ENCODE measurements at places on chromosomes 4 and X.

GRCh38 chrX:153829799-153830639 is at the start of gene PDZD4:
TSS of gene PDZD4 (minus strand) at chrX:153830544. CDS start at chrX:153830298, 246 bp downstream.
- no peak for DNase-seq

DNA sequence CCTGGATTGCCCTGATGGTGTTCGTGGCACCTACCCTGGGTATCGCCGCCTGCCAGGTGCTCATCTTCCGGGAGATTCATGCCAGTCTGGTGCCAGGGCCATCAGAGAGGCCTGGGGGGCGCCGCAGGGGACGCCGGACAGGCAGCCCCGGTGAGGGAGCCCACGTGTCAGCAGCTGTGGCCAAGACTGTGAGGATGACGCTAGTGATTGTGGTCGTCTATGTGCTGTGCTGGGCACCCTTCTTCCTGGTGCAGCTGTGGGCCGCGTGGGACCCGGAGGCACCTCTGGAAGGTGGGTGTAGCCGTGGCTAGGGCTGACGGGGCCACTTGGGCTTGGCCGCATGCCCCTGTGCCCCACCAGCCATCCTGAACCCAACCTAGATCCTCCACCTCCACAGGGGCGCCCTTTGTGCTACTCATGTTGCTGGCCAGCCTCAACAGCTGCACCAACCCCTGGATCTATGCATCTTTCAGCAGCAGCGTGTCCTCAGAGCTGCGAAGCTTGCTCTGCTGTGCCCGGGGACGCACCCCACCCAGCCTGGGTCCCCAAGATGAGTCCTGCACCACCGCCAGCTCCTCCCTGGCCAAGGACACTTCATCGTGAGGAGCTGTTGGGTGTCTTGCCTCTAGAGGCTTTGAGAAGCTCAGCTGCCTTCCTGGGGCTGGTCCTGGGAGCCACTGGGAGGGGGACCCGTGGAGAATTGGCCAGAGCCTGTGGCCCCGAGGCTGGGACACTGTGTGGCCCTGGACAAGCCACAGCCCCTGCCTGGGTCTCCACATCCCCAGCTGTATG is 1.8 kb downstream of the AVPR2 start:
- no peak for DNase-seq

GRCh38 chr4:168737806-168738172 is 240.9 kb downstream of the PALLD start:
- no peak for DNase-seq

DNA sequence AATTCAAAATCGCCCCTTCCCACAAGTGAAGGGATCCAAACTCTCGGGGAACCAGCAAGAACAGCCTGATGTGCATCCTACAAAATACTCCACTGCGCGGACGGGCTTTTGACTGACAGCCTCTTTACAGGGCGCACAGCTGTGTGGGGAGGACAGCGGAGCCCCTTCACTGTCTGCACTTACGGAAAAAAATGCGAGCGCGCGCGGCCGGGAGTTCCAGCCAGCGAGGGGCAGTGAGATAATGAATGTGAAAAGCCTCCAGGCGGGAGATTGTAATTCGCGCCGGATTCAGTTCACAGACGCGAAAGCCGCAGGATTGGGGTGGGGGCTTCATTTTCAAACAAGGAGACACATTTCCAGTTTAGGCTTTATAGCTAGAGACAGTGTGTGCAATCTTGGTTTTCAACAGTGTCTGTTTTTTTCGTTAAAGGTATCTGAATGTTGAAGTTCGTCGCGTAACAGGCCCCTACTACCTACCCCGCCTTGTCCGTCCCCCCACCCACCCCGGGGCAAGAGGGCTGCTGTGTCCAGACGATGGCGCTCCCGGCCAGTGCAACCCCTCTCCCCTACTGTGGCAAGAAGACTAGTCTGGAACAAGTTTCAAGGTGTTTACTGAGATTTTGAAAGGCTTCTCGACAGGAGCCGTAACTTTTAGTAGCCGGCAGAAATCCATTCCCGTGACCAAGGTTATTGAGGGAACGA is 1.7 kb upstream of the GPR50 start:
- no peak for DNase-seq

GRCh38 chr4:158538176-158538575 is 16.5 kb downstream of the RXFP1 start:
- no peak for DNase-seq

GRCh38 chr4:97868097-97868496 is 275.2 kb downstream of the STPG2 start:
- DNase-seq, result no peak

DNA sequence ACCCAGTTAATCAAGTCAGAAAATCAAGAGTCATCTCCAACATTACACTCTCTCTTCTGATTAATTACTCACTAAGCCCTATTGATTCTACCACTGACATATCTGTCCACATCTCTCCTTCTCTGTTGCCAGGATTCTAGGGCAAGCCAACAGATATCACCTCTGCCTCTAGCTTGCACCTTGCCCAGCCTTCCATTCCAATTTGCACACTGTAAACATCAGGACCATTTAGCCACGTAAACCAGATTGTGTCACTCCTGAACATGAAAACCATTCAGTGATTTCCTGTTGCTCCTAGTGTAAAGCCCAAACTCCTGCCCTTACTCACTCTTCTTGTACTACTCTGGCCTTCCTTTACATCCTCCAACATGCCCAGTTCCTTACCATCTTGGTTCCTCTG is 68.0 kb upstream of the PLS3 start:
- DNase-seq, result no peak

DNA sequence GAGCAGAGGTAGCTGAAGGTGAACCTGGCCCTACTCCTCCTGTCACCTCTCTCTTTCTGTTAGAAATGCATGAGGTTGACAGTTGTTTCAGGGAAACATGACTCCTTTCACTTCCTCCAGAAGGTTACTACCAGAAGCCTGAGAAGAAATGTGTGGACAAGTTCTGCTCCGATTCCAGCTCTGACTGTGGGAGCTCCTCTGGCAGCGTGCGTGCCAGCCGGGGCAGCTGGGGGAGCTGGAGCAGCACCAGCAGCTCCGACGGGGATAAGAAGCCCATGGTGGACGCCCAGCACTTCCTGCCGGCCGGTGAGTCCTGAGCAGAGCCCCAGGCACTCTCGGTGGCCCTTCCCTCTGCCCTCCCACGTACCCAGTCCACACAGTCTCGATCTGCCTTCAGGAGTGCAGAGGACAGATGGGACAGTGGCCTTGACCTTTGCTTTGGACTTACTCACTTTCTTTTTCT is 61.3 kb upstream of the TLR2 start:
- DNase-seq, result no peak

GRCh38 chrX:22758807-22759481 is 240.8 kb upstream of the DDX53 start:
- DNase-seq, result no peak

DNA sequence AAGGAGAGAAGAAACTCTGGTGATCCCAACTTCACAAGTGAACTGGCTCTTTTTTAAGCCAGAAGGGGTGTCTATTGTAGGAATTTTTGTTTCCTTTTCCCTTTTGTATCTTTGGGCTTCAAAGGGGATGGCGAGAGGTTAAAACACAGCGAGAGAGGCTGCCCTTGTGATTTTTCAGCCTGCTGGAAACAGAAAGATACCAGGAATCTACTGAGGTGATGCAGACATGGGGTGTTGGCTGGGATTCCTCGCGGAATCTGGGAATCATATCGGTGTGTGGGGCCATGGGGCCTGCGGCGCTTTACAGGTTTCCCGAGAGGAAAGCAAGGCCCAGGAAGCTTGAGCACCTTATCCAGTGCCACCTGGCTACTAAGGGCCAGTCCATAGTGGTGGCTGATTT is 99.4 kb upstream of the STX18 start:
- no peak for DNase-seq

- DNase-seq, result no peak
Measured at GRCh38 chrX:12685541-12685940, 105.7 kb upstream of the PRPS2 start.

DNA sequence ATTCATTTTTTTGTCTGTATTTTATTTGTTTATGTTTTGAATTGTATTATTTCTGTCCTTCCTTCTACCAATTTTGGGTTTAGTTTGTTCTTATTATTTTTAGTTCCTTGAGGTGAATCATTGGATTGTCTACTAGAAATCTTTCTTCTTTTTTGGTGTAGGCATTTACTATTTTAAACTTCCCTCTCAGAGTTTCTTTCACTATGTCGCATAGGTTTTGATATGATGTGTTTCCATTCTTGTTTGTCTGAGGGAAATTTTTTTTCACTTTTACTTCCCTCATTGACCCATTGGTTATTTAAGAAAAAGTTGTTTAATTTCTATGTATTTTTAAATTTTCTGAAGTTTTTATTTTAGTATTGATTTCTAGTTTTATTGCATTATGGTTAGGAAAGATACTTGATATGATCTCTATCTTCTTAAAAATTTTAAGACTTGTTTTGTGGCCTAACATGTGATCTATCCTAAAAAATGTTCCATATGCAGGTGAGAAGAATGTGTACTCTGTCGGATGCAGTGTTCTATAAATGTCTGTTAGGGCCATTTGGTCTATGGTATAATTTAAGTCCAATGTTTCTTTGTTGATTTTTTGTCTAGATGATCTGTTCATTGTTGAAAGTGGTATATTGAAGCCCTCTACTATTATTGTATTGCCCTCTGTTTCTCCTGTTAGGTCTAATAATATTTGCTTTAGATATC is 68.8 kb downstream of the IL15 start:
- DNase-seq, result peak; percentile 2

GRCh38 chr4:52628543-52628942 is 30.6 kb downstream of the USP46 start:
- DNase-seq, result no peak

GRCh38 chrX:139825618-139826017 is 107.2 kb downstream of the ATP11C start:
- no peak for DNase-seq

- DNase-seq, result no peak
Measured at GRCh38 chrX:39985071-39985470, 112.7 kb downstream of the BCOR start.

- DNase-seq, result no peak
Measured at GRCh38 chr4:121765971-121766538, 1.1 kb upstream of the SMIM43 start.

DNA sequence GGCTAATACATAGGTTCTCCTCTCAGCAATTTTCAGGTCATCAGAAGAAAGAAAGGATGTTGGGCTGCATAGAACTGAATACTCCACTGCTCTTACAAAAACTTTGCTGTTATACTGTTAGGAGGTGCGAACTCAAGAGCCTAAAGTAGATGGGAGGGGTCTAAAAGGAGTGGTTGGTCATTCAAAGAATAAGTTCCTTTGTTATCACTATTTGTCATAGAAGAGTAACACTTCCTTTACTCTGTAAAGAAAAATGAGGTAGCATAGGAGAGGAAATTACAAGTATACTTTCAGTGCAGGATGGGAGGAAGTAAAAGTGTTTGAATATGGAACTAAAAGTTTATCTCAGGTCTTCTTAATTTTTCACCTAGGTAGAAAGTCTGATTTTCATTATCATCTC is 61.5 kb downstream of the CCNI start:
- no peak for DNase-seq

DNA sequence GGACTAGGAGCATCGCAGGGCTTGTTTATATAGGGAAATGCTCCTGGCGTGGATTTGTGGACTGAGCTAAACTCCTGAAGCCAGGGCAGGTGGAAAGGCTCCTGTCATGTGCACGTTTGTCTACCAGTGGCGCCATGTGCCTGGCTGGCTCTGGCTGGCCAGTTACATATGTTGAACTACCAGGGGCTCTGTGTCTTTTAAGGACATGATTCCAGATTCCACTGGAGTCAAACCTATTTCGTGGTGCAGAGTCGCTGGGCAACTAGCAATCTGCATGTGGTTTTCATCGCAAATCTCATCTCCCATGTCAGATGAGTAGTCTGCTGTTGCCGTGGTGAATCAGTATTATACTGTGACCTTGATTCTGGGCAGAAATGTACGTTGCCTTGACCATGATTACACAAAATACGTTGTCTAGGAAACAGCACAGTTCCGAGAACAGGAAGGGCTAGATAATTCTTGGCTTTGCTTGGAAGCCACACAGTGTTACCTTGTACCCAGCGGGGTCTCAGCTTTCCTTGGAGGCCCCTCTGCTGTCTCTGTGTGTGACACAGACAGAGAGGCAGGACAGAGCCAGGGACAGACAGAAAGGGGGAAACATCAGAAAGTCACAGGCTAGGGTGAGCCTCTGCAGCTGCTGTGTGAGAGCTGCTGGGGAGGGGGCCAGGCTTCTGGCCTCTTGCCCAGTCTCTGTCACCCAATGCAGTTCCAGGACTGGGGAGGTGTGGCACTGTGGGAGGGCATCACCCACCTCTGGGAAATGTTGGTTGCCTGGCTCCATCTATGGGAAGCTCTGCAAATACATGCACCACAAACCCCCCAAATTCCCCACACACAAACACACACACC is 19.2 kb downstream of the PNMA6E start:
- DNase-seq, result peak; percentile 23

DNA sequence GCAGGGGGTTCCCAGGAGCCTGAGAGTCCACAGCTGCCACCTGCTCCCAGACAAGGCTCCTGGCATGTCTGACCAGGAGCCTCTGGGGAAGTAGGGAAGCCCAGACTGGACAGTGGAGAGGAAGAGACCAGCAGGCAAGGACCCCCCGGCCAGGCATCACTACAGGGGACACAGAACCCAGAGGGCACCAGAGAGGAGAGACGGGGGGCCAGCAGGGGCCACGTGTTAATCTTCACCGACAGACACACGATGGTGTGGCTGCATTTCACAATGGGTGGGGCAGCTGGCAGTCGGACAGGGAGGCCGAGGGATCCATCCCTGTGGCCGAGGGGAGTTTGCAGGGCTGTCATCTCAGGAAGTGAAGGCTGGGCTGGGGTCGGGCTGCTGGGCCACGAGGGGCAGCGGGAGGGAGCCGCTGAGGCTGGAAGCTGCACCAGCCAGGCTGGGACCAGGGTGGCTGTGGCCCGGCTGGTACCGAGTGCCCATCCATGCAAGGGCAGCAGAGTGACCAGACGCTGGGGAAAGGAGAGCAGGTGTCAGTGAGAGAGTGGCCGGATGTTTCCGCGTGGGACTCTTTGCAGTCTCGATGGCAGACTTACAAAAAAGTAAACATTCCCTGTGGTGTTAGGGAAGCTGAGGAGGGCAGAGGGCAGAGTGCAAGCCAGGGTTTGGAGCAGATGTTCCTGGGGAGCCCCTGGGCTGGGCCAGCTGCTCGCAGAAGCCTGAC is 4.7 kb downstream of the PDE6B start:
- no peak for DNase-seq

GRCh38 chr4:141020801-141021261 is 112.4 kb downstream of the RNF150 start:
- DNase-seq, result no peak

DNA sequence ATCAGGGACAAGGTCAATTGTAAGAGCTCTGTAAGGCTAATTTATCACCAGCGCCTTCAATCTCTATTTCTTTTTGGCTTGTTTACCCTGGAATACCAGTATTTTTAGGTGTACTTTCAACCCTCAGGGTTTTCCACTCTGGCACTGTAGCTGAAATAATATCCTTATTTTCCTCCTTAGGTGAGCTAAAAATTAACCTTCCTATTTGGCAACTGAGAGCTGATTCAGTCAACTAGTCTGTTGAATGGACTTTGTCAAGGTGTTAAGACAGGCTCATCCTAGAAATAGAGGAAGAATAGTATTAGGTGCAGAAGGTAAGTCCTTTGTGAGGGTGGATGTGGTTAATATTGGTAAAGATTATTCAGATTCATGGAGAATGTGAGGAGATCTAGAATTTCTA is 101.3 kb upstream of the BANK1 start:
- DNase-seq, result no peak

Measured in activated CD4-positive, alpha-beta T cell treated with anti-CD3 and anti-CD28 coated beads, Interleukin-2, amount 50 U/mL, for 16 hours (primary cell).